ENCODE measurements at places on chromosomes 4 and X.
A peak's percentile ranks its signal among the peaks of the same experiment; 100 is the strongest.

DNA sequence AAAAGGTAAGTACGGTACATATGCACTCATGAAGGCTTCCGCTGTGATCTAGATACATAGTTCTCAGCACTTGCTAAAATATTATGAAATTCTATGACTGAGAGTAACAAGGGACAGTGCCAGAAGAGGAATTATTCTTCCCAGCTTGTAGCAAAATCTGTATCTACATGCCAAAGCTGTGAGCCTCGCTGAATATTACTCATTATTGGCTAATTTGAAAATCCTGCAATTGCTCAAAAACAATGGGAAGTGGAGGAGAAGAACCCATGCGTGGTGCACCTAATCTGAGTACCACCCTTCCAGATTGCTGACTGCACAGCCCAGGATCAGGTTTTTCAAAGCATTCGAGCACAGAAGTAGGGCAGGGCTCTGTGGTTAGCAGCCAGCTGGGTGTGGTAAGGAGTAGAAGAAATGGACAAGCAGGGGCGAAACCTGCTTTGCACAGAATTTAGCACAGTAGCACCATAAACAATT is 17.4 kb upstream of the PDCL2 start:
- DNase-seq = no peak

DNA sequence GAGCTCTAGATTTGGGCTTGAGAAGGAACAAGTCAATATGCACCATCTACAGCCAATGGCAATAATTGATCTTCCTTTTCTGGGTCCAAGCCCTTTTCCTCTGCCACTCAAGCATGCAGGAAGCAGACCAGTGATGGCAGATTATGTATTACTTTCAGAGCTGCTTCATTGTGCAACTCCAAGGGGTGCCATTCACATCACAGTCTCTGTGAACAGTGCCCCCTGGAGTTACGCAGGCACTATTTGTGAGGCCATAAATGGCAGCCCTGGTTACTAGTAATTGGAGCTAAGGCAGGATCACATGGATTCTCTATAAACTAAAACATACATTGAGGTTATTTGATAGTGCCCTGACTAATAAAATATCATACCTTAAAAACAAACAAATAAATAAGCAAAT is 313.4 kb upstream of the SLC7A11 start:
- peak; percentile 76 for DNase-seq

DNA sequence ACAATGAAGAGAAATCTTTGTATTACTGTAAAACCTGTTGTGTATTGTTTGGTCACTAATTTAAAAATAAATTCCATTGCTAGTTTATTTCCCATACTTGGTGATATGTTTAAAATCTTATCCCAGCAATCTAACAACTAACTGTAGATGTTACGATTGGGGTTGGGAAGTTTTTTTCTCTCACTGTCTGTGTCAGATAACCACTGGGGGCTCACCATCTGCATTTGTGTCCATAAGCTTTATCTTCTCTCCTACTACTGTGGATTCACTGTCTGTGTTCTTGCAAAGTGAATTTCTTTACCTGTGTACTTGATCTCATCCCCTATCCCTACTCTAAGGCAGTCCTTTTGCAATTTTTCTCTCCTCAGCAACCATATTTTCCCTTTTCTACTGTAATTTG is 81.3 kb downstream of the STIM2 start:
- DNase-seq = no peak

GRCh38 chr4:101103381-101104142 is 243.8 kb downstream of the PPP3CA start:
- DNase-seq = peak; percentile 94

DNA sequence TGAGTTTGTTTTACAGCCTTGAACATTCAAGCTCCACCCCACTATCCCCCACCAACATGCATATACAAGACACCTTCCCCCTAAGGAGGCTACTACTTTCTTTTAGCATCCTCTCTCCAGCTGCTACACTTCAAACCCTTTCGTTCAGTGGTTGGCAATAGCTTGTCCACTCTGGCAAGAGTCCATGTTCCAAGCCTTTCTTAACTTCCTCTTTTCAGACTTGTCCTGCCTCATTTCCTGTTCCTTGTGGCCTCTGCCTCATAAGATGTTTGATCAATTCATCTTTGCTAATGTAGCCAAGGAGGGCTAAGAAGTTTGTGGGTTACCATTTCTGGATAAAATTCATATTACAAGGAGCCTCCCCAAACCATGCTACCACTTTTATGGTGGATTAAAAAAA is 20.8 kb upstream of the ZCCHC12 start:
- peak; percentile 77 for DNase-seq

- DNase-seq = peak; percentile 6
Observed at GRCh38 chr4:185224597-185224996, 15.2 kb downstream of the SNX25 start.

GRCh38 chrX:153905481-153906095 is 1.1 kb downstream of the AVPR2 start:
- peak; percentile 9 for DNase-seq

Data from MV-4-11 (cell line).